ENCODE measurements at places on chromosomes 4 and X.

GRCh38 chr4:55358668-55359067 lies 12.6 kb downstream of the SRD5A3 start:
- peak; percentile 85 for DNase-seq

DNA sequence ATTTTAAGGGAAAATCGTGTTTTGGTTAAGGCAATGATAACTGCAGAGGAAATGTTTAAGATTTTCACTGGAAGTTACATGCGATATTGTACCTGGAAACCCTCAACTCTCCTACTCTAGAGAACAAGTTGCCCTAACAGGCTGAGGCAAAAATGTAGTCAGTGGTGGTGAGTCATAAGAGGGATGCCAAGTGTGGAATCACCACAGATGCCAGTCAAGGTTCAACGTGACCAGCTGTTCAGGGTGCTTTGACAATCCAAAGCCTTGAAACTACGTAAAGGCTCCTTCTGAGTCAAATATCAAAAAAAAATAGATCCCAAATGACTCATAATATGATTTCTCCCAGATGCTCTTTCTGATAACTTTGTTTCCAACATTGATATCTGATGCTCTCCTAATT lies 77.9 kb upstream of the AFF2 start:
- peak; percentile 1 for DNase-seq

DNA sequence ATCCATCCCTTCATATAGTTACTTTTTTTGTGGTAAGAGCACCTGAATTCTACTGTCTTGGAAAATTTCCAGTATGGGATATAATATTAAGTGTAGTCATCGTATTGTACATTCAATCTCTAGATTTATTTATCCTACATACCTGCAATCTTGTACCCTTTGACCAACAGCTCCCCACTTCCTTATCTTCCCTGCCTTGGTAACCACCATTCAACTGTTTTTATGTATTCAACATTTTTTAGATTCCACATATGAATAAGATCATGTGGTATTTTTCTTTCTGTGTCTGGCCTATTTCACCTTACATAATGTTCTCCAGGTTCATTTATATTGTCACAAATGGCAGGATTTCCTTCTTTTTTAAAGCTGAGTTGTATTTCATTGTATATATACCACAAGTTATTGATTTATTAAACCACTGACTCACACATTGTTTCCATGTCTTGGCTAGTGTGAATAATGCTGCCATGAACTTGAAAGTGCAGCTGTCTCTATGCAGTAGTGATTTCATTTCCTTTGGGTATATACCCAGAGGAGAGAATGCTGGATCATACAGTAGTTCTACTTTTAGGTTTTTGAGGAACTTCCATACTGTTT lies 572.5 kb downstream of the MAGEB5 start:
- peak; percentile 51 for DNase-seq

GRCh38 chrX:110032534-110033147 lies 29.7 kb downstream of the TMEM164 start:
- no peak for DNase-seq

DNA sequence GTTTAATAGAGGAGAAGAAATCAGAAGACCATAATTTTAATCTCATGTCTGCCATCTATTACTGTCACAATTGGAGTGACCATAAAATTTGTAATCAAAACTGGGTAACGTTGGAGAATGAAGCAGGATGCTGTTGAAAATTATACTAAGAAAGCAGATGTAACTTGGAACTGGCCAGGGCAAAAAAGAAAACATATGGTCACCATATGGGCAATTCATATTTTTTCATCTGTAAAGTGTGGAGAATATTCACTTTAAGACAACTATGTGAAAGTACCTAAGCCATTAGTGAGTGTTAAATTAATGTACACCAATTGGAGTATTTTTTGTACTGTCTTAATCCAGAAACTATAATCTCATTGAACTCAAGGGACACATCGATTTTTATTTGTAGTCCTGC lies 1008.0 kb downstream of the GLUD2 start:
- no peak for DNase-seq

DNA sequence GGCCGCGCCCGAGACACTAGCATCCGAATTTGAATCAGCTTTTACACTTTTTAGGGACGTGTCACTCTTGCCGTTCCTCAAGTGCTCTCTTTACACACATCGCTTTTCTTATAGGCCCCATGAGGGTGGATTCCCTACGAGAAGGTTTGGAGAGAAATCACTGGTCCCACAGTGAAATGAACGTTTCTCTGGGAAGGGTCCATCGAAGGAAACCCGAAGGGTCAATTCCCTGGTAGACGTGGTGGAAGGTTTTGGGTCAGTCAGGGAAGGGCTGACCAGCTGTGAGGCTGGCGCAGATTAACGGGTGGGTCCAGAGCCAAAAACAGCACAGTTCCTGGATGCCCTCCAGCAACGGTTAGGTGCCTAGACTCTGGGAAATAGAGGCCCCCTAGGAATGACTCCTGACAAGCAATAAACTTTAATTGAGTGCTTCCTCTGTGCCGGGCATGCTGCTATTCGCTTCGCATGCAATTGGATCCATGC lies 35.9 kb downstream of the ETDC start:
- DNase-seq: peak; percentile 7

GRCh38 chr4:86706923-86707597 lies 112.9 kb downstream of the PTPN13 start:
- DNase-seq: peak; percentile 74

GRCh38 chrX:24482823-24483415 lies 17.8 kb downstream of the PDK3 start:
- DNase-seq: no peak

- peak; percentile 31 for DNase-seq
Measured at GRCh38 chrX:135295238-135295943, 13.9 kb upstream of the ETDC start.

DNA sequence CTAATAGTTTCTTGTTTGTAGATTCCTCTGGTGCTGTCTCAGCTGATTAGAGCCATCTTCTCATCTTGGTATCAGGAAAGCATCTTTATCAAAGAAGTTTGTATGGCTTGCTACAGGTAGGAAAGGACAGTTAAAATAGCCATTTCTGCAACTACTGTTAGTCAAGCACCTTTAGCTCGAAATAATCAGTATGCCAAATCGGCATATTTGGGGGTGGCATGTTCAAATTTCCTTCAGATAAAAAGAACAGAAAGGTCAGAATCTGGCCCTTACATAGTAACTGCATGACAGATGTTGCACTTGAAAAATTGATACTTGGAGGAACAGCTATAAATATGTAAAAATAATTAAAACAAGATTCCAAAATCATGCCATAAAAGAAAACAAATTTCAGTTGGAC lies 4.8 kb downstream of the C4orf46 start:
- DNase-seq: no peak

DNA sequence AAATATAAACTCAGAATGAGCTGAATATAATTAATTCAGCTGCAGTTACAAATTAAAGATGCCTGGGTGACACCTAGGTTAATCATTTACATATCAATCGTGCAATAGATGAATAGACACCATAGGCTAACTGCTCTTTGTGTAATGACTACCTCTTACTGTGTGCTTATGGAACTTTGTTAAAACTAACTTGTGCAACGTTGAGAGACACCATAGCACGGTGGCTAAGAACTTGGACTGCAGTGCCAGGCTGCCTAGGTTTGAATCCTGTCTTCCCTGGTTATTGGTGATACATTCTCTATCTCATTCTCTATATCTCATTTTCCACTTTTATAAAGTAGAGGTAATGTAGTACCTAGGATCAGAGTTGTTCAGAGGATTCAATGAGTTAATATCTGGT lies 46.9 kb downstream of the SMAD1 start:
- no peak for DNase-seq

DNA sequence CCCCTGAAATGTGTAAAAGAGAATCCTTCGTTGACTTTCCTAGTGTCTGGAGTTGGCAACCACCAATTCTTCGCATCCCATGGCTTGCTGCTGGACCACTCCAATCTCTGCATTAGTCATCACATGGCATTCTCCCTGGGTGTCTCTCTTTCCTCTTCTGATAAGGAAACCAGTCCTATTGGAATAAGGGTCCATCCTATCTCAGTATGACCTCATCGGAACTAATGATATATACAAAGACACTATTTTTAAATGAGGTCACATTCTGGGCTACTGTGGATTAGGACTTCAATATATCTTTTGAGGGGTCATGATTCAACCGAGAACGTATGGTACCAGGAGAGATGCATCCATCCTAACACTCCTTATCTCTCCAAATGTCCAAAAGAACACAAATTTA lies 259.1 kb upstream of the CPEB2 start:
- no peak for DNase-seq

Measured in amniotic epithelial cell (primary cell).